ENCODE measurements at places on chromosomes 7 and 10.

GRCh38 chr7:45033931-45034290, 33.9 kb downstream of the CCM2 start:
- DNase-seq = no peak

DNA sequence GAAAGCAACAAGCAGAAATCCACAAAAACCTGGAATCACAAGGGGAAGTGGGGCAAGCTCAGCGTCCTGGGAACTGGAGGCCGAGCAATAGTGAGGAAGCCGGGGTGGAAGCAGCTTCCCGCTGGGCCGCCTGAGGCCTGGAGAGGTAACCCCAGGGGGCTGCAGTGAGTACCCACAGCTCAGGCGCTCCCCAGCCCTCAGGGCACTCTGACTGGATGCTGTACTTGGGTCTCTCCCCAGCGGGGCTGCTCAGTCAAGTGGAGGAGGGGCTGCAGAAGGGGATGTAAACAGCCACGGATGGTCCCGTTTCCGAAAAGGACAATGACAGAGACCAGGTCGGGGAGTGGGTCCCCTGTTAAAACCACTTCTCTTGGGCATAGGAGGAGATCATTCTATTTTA, 50.3 kb downstream of the SLIT1 start:
- DNase-seq = no peak

GRCh38 chr10:60916025-60916424, 28.0 kb downstream of the RHOBTB1 start:
- no peak for DNase-seq

DNA sequence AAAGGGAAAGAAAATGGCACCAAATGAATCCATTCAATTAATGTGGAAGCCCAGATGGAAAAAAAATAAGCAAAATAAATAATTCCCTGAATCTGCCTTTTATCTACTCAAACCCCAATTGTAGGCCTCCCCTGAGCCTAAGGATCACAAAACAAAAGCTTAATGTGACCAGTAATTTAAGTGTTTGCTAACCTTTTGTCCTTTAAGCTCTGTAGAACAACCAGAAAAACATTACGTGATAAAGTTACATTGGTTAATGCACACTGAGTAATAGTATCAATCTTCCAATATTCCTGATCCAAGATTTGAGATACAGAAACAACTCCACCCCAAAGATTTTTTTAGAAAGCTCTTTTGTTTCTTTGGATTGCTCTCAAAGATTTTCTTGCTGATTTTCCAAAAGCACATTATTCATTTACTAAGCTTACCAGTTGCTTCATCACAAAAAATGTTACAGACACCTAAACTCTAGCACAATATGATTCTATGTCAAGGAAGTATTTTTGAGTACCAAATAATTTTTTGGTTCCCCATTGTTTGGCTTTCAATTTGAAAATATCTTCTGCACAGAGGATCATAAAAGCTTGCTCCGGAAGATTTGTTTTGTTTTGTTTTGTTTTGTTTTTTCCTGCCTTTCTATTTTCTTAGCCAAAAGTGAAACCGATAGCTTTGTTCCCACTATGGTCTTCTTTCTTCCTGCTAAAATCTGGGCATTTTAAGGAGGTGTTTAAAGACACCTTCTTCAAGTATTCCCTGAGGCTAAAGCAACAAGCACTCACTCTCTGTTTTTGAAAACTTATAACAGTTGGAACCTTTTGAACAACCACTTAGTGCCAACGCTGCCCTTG, 54.2 kb downstream of the TRIL start:
- DNase-seq = no peak

DNA sequence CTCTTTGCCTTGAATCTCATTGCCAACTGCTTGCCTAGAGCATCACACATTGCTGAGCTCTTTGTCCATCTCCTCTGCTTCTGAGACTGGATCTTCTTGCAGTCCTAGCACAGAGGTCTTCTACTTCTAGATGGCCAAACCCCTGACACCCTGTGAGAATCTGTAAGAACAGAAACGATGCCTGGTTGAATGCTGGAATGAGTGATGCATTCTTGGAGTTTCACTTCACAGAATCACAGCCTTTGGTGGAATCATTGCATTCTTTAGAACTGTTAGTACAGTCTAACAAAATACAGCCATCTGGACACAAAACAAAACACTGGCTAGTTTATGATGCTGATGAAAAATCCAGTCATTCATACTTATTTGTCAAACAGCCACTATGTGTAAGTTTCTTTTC, 141.7 kb upstream of the ITGB1 start:
- DNase-seq = no peak

GRCh38 chr7:127478461-127478860, 86.0 kb upstream of the ZNF800 start:
- no peak for DNase-seq

- no peak for DNase-seq
Observed at GRCh38 chr7:37007268-37007667, 283.0 kb upstream of the AOAH start.
